Choroid plexus epithelial cell (primary cell): ENCODE measurements at places on chromosomes 2 and 18.

- peak; percentile 66 for DNase-seq
Measured at GRCh38 chr18:63831080-63831788, 56.0 kb downstream of the SERPINB7 start.

- peak; percentile 86 for DNase-seq
Measured at GRCh38 chr2:223460774-223461211, 141.4 kb downstream of the SCG2 start.

DNA sequence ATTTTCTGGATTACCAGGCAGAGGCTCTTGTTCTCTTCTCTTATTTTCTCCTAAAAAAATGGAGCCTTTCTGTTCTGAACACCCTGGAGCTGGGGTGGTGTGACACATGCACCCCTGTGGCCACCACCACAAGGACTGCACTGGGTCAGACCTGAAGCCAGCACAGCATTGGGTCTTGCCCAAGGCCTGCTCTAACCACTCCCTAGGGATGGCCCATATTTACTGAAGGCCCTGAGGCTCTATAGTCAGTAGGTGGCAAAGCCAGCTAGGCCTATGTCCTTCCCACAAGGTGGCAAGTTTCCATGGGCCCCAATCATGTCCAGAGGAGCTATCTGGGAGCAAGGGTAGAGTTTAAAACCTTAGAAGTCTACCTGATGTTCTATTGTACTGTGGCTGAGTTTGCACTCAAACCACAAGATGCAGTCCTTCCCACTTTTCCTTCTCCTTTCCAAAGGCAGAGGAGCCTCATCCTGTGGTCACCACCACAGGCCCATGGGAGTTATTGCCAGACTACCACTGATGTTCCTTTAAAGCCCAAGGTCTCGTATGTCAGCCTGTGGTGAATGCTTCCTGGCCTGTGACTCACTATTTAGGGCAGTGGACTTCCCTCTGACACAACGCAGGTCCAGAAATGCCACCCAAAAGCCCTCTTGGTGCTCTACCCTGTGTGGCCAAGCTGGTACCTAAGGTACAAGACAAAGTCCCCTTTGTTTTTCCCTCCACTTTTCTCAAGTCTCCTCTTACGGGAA, 15.0 kb upstream of the FMNL2 start:
- DNase-seq: peak; percentile 26

DNA sequence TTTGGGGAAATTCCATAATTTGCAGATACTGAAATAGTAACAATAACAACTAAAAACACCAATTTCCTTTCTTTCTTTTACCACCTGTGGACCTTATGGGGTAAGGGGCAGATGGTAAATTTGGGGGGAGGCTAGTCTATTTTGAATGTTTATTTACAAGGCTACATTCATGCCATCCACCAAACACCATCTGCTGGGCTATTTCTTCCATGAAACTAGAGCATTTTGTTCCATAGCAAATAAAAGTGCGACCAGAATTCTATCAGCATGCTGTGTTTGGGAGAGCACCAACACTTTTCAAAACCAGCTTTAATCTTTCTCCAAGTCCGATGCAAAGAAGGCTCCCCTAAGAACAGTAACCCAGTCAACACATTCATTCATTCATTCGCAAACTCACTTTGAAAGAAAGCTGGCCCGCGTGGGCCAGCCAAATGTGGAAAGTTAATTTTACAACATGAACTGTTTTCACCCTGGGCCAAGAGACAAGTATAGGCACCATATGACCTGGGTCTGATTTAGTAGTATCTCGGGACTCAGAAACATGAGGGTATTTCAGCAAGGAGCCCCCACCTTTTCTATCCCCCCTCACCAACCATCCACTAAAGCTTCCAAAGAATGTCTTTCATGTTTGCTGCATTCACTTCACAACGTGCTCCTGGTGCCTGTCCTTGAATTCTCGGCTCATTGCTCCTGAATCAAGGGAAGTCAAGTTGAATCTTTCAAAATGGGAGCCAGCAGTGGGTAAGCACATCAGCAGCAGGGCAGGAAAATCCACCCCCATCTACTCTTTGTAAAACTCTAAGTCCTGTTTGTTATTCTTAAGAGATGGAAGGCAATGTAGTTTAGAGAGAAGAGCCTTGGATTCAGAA, 210.6 kb downstream of the C1D start:
- DNase-seq: no peak

GRCh38 chr2:139155991-139156390, 375.8 kb upstream of the NXPH2 start:
- DNase-seq: peak; percentile 12

- no peak for DNase-seq
Measured at GRCh38 chr2:198053148-198053547, 248.8 kb downstream of the PLCL1 start.

DNA sequence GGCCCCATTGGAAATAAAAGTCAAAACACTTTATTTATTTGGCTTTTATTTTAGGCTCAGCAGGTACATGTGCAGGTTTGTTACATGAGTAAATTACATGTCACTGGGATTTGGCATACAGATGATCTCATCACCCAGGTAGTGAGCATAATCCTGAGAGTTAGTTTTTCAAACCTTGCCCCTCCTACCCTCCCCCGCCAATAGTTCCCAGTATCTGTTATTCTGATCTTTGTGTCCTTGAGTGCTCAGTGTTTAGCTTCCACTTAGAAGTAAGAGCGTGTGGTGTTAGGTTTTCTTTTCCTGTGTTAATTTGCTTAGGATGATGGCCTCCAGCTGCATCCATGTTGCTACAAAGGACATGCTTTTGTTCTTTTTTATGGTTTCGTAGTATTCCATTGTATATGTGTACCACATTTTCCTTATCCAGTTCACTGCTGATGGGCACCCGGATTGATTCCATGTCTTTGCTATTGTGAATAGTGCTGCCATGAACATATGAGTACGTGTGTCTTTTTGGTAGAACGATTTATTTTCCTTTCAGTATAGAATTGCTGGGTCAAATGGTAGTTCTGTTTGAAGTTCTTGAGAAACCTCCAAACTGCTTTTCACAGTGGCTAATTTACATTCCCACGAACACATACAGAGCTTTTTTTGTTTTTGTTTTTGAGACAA, 47.9 kb downstream of the ARMC9 start:
- DNase-seq: no peak

- DNase-seq: peak; percentile 42
Measured at GRCh38 chr2:237214030-237214675, 128.5 kb downstream of the COPS8 start.

DNA sequence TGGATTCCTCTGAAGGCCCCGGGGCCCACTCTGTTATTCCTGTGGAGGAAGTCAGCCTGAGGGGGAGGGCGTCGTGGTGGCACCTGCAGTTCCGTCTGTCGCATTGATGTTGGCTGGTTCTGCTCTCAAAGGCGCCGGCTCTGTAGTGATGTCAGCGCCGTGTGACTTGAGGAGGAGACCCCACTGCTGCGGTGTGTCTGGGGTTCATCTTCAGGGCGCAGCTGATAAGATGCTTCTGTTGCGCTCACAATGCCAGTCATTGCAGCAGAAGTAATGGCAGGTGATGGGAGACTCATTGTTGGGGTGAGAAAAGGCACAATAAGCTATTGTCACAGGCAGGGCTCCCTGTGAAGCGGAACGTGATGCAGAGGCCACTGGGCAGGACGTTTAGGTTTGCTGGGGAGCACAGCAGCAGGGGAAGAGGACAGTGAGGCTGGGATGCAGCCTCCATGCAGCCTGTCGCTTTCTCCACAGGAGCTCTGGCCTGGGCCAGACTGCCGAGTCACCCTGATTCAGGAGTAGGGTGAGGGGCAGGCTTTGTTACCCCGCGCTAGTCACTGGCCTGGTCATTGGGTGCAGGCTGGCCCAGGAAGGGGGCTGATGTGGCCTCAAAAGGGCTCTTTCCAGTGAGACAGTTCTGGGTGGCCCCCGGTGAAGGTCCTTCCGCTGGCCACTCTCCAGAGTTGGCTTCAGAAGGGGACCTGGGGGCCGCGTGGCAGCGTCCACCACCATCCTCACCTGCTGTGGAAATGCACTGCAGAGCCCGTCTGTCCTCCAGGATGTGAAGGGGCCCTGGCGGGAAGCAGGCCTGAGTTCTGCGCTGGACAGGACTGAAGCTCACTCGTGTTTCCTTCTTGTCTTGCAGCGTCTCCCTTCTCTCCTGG, 42.9 kb downstream of the SH3BP4 start:
- DNase-seq: no peak

- DNase-seq: peak; percentile 38
Measured at GRCh38 chr2:112793449-112793978, 9.2 kb upstream of the IL1A start.

- no peak for DNase-seq
Measured at GRCh38 chr2:83826577-83826976, 632.5 kb downstream of the SUCLG1 start.

- peak; percentile 72 for DNase-seq
Measured at GRCh38 chr2:162113776-162114168, 38.3 kb downstream of the GCG start.

GRCh38 chr2:42877511-42877910, 85.1 kb upstream of the HAAO start:
- peak; percentile 34 for DNase-seq

DNA sequence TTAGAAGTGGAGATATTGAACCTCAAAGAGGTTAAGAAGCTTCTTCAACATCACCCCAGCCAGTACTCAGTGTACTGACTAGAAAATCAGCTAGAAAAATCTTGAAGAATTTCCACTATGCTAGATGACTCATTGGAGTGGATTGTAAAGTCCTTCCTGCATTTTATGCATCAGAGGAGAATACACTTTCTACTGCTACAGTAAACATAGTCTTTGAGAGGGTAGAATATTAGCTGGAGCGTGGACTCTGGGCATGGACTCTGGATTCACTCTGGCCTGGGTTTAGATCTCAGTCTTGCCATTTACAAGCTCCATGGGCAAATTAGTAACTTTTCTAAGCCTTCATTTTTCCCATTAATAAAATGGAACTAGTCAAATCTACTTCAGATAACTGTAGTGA, 215.9 kb downstream of the IRS1 start:
- DNase-seq: peak; percentile 92

DNA sequence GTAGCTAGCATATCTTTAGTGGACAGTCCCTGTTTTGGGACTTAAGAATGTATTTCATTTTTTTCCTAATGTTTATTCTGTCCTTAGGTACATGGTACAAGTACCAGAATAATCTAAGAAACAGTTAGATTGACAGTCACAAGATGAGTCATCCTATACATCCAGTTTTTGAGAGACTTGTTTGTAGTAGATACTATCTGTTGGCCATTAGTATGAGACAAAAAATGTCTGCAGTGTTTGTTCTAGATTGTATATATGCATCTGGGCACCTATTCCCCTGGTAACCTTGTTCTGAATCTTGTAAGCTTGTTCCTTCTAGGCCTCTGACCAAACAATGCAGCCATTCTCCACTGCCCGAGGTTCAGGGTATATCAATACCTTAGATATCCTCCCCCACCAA, 1343.5 kb downstream of the SUCLG1 start:
- no peak for DNase-seq

- DNase-seq: no peak
Measured at GRCh38 chr2:36737131-36737750, 40.7 kb downstream of the VIT start.

GRCh38 chr2:102514061-102514785, 41.2 kb downstream of the SLC9A4 start:
- DNase-seq: peak; percentile 96

DNA sequence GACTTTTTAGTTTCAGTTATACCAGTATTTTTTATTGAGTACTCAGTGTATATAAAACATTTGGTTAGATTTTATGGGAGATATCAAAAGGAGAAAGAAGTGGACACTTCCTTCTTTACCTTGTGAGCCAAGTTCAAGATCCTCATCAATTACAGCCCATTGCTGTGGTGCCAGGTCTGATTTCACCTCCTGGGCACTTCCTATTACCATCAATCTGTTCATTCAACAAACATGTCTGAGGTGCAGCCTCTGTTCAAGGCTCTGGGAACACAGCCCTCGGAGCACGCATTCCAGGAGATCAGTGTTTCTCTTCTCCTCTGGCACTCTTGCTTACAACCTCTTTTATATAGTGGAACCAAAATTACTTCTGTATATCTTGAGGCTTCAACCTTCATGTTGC, 171.4 kb upstream of the ALPP start:
- no peak for DNase-seq
